Adipocyte (in vitro differentiated cells): ENCODE measurements at places on chromosomes 7 and 10.

DNA sequence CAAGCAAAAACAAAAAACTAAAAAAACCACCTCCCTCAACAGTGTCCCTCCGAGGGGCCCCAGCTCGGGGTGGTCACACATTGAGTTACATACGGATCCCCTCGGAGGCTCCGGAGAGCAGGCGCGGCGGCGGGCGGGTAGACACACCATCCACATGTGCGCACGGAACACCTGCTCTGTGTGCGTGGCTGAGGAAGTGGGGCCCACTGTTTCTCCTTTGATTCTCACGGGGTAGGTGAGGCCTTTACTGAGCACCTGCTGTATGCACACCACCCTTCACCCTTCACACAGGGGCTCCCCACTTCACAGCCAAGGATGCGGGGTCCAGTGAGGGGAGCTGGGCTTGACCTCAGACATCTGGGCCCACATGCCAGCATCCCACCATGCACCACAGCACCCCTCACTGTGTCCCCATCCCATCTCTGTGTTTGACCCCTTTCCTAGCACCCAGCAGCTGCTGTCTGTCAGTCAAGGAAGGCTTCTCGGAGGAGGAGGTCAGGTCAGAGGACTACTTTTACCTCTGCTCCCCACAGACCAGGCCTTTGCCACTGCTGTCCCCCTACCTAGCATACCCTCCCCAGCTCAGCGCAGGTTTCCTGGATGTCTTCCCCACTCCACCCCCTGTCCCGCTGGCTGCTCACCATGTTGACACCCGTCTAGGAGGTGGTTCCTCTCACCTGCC, 71.1 kb downstream of the MICALL2 start:
- DNase-seq, result no peak

DNA sequence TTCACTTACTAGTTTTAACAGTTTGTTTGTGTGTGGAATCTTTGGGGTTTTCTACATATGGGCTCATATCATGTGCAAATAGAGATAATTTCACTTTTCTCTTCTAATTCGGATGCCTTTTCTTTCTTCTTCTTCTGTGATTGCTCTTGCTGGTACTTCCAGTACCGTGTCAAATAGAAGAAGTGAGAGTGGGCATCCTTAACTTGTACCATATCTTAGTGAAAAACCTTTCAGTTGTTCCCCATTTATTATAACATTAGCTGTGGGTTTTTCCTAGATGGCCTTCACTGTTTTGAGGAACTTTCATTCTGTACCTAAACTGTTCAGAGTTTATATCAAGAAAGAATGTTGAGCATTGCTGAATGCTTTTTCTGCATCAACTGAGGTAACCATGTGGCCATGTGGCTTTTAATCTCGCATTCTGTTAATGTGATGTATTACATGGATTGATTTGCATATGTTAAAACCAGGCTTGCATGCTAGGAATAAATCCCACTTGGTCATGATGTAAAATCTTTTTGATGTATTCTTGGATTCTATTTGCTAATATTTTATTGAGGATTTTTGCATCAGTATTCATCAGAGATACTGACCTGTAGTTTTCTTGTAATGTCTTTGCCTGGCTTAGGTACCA, 78.7 kb downstream of the FAM107B start:
- no peak for DNase-seq

DNA sequence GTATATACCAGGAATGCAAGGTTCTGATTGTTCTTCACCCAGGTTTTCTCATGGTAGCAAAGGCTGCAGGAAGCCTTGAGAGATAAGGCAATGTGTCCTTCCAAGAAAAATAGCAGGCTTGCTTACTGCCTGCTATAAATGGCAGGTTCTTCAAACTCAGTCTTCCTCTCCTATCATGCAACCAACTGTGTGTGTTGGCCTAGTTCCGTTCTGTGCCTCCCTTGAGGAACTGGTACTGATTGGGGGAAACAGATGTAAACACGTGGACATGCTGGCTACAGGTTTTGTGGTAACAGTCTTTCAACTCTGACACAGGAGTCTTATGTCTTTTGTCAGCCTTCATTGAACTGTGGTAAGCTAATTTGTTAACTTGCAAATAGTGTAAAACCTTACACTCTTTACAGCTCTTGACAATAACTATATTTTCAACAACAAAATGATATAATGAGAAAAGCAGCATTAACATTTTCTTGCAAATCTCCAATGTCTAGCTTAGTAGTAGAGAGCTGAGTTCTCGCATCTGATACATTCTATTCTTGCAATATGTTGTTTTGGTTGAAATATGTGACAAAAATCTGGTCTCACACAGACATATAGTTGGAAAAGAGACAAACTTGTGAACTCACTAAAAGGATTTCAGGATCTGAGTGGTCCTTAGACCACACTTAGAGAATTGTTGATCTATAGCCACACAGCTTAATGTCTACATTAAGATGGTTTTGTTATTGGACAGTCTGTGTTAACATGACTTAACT, 54.7 kb upstream of the LSM8 start:
- no peak for DNase-seq

- DNase-seq, result no peak
Measured at GRCh38 chr7:87337331-87337730, 8.1 kb upstream of the CROT start.

DNA sequence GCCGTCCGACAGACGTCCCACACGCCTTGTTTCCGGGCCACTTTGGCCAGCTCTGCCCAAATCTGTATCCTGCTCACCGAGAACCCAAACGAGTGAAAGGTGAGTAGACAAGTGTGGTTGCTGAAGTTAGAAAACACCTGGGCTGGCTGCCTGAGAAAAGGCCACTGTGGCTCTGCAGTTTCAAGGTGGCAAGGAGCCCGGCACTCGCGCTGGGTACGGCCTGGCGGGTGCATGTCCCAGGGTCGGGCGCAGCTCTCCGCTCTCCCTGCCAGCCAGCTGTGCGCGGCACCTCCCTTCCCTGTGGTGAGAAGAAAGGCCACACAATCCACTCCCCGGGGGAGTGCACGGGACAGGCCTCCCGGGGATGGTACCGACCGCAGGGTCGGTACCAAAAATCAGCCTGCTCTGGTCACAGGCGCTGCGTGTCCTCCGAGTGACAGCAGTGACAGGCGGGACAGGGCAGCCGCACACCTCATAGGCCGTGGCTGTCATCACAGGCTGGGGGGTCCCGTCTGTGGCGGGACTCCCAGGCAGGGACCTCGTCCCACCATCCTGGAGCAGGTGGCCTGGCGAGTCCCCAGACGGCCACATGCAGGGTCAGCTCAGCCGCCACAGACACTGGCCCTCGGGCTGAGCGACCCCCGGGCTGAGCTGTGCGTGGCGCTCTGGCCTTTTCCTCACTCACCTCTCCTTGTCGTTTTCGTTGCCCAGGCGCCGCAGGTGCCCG, 22.8 kb downstream of the CFAP46 start:
- no peak for DNase-seq

- DNase-seq, result no peak
Measured at GRCh38 chr7:157687158-157687557, 350.4 kb downstream of the DNAJB6 start.

GRCh38 chr10:78455236-78455635, 421.6 kb downstream of the RPS24 start:
- no peak for DNase-seq

DNA sequence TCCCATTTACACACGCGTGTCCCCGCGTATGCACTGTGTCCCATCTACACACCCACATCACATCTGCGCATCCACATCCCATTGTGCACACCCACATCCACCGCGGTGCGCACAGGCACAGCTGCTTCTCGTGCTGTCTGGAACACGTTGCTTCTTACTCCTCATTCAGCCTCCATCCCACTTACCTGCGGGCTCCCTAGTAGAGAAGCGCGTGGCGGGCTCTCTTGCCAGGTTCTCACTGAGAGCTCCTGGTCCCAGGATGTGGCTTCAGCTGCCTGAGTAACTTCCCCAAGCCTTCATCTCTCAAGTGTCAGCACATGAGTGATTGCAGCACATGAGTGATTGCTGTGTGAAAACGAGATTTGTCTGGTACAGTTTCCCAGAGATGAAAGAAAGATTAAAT, 117.8 kb downstream of the TRRAP start:
- DNase-seq, result no peak

GRCh38 chr7:128402356-128402755, 7.4 kb downstream of the IMPDH1 start:
- DNase-seq, result no peak

- DNase-seq, result no peak
Measured at GRCh38 chr10:124264271-124264670, 154.5 kb downstream of the OAT start.

DNA sequence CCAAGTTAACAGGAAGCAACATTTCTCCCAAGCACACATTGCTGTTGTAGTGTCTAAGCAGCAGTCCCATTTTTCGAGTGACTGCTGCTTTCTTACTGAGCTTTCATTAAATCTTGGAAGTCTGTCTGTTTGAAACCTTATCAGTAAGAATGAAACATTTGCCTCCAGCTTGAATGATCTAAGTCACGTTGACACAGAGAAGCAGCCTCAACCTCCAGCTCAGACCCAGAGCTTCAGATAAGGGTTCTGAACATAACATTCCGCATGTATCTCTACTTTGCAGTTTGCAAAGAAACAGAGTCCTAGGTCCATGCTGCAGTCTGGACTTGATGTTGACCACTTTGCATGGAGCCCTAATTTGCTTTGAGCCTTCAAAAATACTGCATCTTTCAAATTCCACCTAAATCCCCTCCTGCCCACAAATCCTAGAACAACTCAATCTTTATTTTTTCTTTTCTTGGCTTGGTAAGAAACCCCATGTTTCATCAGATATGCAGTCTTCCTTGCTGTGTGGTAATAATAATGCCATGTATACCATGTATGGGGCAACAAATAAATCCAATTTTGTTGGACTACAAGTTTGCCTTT, 698.7 kb upstream of the IGFBP3 start:
- peak; percentile 64 for DNase-seq

- no peak for DNase-seq
Measured at GRCh38 chr10:52056291-52056690, 257.8 kb upstream of the DKK1 start.

DNA sequence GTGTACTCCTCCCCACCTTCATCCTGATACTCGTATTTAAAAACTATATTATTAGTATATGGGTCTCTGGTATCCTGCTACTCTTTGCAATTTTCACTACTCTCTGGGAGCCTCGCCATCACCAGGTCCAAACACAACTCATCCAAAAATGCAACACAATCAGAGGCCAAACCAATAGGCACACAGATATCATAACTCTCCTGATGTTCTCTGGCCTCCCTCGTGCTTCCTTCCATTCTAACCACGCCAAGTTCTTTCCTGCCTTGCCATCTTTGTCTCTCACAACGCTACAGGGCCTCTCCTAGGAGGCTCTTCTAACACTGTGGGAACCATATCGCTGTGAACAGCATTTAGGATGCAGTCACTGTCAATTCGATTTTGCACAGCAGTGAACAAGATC, 7.3 kb downstream of the RHEB start:
- no peak for DNase-seq

GRCh38 chr7:140677496-140677895, 4.8 kb downstream of the ADCK2 start:
- no peak for DNase-seq

DNA sequence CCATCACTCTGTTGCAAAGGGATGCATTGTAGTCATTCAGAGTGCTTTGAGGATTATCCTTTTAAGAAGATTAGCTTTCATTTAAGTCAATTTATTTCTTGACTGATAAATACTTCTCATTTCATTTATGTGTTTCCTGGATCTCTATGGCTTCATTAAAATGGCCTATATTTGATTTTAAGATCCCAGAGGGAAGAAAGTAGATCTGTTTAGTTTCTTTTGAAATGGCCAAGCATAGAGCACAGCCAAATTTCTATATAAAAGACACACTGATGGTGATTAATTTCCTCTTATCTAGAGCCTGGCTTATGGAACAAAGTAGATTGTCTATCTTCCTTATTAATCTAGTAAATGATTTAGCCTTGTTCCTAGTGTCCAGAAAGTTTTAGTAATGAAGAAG, 129.7 kb upstream of the CALCR start:
- no peak for DNase-seq

DNA sequence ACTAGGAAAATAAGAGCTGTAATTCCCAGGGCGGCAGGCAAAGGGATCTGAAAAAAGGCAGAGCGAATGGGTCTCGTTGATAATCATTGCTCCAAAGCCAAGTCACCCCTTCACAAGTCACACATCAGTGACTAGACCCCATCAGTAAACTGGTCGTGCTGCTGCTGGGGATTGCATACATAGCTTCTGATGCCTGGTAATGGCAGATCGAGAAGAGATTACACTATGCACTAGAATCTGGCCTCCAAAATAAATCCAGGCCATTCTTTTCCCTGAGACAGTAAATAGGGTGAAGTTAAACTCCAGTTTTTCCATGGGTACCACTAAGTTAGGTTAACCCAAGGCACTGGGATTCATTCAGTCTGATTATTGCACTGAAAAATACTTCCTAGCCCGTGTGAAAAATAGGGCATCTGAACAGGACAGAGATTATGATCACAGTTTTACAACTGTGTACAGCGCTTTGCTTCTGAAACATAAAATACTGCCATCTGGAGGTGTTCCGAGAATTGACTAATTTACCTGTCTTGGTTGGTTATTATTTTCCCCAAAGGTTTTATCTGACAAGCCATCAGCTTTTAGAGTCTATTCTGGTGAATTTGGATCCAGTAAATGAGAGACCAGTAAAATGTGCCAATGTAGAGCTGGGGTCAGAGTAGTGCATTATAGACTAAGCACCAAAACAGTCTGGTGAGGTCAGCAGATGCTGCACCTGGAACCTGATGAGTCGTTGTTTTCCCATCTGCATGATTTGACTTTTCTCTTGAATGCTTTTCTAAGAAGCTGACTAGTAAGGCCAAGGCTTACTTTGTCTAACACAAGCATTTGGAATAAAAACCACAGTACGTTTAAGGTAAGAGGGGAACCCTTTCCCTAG, 82.9 kb upstream of the AFAP1L2 start:
- no peak for DNase-seq

GRCh38 chr10:126650161-126650560, 20.3 kb downstream of the C10orf90 start:
- no peak for DNase-seq

- DNase-seq, result no peak
Measured at GRCh38 chr10:116838143-116838725, 11.1 kb upstream of the ENO4 start.

- DNase-seq, result peak; percentile 37
Measured at GRCh38 chr10:1109795-1110673, 53.8 kb downstream of the WDR37 start.

DNA sequence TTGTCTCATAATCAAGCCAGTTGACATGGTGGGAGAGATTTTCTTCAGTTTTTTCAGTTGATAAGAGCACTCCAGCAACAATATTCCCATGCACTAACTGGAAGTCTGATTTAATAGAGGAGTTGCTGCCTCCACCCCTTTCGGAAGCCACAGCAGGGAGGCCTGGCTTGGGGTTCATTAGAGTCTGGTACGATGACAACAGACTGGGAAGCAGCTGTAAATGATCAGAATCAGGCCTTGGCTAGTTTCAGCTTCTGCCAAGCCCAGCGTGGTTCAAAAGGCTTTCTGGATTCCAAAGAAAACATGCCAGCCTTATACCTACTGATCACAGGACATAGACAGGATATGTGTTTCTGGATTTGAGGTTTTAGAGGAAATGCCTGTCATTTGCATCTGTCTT, 274.0 kb downstream of the CSTF2T start:
- DNase-seq, result peak; percentile 47

GRCh38 chr10:89207181-89207800, at the start of gene CH25H:
TSS of gene CH25H (minus strand) at chr10:89207317. CDS start at chr10:89207292, 25 bp downstream.
- peak; percentile 91 for DNase-seq
